ENCODE measurements at places on chromosomes 12 and 14.

- no peak for DNase-seq
Measured at GRCh38 chr14:73047808-73048207, 10.5 kb upstream of the RBM25 start.

DNA sequence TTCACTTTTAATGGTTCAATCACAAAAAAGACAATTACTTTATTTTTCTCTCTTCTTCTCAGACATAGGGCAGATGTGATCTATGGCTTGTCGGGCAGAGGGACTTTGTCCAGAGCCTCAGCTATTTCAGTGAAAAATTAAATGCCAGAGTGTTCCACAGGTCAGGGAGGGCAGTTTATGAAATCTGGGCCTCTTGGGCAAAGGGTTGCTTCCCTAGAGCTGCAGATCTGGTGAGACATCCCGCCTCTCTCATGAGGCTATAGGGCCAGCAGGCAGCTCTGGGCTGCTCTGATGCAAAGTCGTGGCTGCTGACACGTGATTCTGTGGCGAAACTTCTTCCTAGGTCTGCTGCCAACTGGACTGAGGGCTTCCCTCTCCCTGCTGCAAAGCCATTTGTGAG is 6.0 kb downstream of the CLMN start:
- DNase-seq, result peak; percentile 27

GRCh38 chr12:27355979-27356378 is 23.3 kb downstream of the BMAL2 start:
- DNase-seq, result no peak

DNA sequence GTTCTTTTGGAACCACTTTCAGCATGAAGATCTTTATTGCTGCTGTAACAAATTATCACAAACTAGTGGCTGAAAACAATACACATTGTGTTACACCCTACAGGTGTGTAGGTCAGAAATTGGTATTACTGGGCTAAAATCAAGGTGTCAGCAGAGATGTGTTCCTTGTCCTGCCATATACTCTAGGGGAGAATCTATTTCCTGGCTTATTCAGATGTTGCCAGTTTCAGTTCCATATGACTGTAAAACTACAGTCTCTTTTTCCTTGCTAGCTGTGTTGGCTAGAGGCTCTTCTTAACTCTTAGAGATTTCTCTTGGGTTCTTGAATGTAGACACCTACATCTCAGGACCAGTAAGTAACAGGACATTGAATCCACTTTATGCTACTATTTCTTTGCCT is 215.6 kb upstream of the PPFIA2 start:
- DNase-seq, result no peak
